ENCODE measurements at places on chromosomes 16 and 17.

DNA sequence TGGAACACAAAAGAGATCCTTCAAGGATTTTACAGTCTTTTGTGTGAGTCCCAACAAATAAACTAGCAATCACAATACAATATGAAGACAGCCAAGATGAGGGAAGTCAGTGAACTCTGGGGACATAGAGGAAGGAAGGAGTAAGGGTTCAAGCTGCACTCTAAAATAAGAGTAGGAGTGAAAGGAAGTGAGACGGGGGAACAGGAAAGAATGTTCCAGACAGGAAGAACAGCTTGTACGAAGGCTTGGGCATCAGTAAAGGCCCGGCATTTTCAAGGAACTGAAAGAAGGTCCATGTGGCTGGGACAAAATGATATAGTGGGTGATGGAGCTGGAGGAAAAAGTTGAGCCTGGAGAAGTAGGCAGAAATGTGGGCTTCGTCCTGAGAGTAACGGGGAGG lies 4.5 kb downstream of the CCL17 start:
- DNase-seq: no peak

DNA sequence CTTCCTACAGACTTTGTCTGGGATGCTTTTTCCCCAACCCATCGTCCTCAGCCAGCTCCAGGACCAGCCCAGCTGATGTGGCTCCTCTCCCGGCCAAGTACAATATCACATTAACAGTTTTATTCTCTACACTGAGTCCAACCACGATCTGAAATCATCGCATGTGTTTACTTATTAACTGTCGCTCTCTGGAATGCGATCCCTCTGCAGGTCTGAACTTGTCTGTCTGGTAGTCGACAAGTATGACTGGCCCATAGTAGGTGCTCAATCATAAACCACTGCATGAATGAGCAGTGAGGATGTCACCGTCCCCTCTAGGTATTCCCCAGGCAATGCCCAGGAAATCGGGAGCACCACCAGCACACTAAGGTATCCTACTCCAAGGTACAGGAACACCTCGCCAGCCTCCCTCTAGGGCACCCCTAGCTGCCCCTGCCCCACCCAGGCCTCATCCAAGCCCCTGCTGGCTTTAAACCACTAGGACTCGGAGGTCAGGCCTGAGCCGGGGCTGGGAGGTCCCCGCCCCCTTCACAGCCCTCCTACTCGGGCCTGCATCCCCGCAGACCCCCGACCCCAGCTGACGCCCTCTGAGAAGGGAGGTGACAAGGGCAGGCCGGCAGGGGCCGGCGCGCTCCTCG lies 27.7 kb downstream of the RTN4RL1 start:
- DNase-seq: no peak

DNA sequence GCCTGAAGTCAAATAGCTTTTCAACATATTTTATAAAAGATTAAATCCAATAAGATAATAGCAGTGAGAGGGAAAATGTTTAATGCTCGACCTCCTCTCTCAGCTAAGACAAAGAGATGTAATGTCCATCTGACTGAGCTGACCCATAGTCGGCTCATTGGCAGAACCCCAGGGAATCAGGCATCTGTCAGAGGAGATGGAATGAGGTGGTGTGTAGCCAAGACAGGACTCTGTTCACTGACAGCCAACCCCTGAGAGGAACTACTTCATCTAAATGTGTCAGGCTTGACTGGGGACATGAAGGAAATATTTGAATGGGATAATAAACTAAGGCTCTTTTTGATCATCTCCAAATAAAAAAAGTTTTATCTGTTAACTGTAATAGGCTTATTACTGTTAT lies 188.0 kb downstream of the CDH11 start:
- no peak for DNase-seq

DNA sequence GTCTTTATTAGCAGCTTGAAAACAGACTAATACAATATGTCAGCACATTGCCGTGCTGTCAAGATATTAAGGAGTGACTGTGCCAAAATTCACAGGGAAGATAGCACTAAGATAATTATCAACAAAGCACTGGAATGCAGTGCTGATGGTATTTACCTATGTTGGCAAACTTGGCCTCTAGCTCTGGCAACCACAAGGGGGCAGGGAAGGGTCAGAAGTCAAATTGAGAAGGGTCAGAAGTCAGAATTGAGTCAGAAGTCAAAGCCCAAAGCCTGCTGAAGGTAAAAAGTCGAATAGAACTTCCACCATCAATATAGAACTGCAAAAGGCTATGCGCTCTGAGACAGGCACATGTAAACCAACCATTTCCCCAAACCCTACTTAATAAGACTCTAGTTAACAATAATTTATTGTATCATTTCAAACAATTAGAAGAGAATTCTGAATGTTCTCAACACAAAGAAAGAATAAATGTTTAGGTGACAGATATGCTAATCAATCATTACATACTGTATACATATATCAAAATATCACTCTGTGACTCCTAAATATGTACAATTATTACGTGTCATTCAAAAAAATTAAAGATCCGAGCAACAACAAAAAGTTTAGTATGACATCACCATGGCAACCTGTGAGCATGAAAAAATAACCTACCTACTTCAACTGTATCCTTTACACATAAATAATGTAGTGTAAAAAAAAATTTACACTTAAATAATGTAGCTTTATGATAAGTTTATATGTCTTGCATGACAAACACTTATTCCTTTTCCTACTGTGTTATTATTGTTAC lies 916.1 kb downstream of the KCNJ2 start:
- no peak for DNase-seq

DNA sequence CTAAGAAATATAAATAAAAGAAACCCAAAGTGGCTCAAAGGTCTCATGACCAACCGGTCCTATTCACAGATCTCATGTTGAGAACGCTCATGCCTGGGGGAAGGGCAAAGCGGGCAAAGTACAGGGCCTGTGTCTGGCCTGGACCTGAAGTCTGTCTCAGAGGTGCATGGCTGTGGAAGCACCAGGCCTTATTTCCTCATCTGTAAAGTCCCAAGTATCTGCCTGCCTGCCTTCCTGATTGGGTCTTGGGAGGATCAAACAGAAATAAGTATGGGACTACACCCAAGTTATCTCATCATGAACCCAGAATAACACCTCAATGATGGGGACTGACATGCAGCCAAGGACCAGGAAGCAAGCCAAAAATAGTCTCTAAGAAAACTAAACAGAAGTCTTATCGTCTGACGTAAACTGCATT lies 14.2 kb downstream of the AXIN2 start:
- no peak for DNase-seq

DNA sequence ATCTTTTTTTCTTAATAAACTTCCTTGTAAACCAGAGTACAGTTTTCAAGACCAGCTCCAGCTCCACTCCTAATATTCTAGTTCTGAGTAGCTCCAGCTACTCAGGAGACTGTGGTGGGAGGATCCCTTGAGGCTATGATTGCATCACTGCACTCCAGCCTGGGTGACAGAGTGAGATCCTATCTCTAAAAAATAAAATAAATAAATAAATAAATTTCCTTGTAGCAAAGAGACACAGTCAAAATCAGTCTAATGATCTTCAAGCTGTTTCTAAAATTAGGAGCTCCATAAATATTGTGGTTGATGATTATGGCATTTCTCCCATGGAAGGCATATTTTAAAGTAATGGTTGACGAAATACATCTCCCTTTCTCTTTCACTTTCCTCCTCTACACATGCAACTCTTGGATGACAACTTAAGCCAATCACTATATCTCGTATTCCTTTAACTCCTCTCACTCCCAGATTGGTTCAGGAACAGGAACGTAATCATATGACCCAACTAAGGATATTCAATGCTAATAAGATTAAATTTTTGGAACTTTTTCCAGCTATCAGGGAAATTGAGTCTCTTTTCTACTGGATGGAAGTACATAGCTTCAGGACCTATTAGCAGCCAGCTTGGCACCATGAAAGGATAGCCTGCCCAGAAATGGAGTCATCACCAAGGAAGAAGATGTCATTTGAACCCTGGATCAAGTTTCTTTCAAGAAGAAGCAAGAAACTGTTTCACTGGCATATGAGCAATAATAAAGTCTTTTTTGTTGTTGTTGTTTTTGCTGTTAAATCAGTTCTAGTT lies 42.1 kb upstream of the TAOK1 start:
- DNase-seq: no peak

Data from DMS79 treated with DMSO at 0.1 percent for 48 hours (cell line).